Thoracic aorta (tissue), 2 donors: ENCODE measurements at places on chromosomes 5 and 9. TPM values are rescaled to one million over a fixed set of nuclear protein-coding genes. Genes with fewer than 3 reads are reported as not detected.

DNA sequence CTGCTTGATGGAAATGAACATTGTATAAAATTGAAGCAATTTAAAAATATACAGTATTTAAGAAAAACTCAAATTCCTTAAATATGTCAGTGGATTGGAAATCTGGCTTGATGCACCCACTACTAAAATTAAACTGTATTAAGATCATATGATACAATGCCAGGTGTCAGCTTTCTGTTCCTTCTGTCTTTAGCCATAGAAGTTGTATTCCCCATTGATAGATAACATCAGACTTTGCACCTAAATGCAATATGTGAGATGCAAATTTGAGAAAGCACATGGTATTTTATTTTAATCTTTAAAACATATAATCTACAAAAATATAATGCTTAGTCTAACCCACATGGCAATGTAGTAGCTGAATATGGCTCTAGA is 697.4 kb upstream of the WWC1 start:
- no peaks in the 10 kb centered on the region for H3K36me3 ChIP-seq
- H3K27me3 ChIP-seq = no peaks in the 10 kb centered on the region
- H3K27ac ChIP-seq = no peak overlapping the region
- H3K4me3 ChIP-seq = no peak overlapping the region

Gene LCN1
- total RNA-seq = not detected

GRCh38 chr5:179123109-179123426 is 62.9 kb downstream of the ZNF354C start:
- H3K4me1 ChIP-seq = no peaks in the 10 kb centered on the region
- H3K27me3 ChIP-seq = no peaks in the 10 kb centered on the region
- no peak for DNase-seq
- H3K27ac ChIP-seq = no peak overlapping the region
- no peaks in the 10 kb centered on the region for H3K36me3 ChIP-seq

GRCh38 chr9:99778308-99778707 is 43.4 kb upstream of the NR4A3 start:
- H3K4me3 ChIP-seq = no peak overlapping the region
- no peak for DNase-seq
- no peak overlapping the region for H3K27ac ChIP-seq
- H3K27me3 ChIP-seq = no peaks in the 10 kb centered on the region

Gene CDC25C
- total RNA-seq = not detected

Gene GPR150
- not detected for total RNA-seq
